ENCODE measurements at places on chromosomes 13 and 19.

DNA sequence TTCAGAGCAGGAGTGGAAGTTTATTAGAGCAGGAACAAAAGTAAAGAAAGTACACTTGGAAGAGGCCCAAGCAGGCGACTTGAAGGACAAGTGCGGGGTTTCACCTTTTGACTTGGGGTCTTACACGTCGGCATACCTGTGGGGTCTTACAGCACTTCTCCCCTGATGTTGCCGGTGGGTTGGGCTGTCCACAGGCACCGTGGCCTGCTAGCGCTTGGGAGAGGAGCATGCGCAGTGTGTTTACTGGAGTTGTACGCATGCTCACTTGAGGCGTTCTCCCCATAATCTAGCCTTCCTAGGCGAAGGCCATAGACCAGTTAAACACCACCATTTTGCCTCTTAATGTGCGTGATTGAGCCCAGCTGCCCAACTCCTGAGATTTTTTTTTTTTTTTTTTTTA lies 25.0 kb upstream of the PLEKHF1 start:
- no peak for DNase-seq

DNA sequence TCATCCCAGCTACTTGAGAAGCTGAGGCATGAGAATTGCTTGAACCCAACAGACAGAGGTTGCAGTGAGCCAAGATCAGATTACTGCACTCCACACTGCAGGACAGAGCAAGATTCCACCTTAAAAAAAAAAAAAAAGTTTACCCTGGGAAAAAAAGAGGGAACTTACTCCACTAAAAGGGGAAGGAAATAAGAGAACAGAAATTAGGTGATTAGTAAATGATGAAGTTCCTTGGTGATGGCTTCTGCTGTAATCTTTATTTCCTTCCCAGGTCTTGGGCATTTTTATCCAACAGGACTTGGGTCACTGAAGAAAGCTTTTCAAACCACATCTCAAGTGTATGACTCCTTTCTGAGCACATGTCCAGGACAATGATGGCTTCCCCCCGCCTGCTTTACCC lies 9.3 kb downstream of the ZNF780A start:
- no peak for DNase-seq

- DNase-seq: no peak
These were observed 606 bp downstream of the ERCC1 start for GRCh38 chr19:45423033-45423588.

GRCh38 chr19:17778251-17778967 lies 16.5 kb upstream of the B3GNT3 start:
- no peak for DNase-seq

DNA sequence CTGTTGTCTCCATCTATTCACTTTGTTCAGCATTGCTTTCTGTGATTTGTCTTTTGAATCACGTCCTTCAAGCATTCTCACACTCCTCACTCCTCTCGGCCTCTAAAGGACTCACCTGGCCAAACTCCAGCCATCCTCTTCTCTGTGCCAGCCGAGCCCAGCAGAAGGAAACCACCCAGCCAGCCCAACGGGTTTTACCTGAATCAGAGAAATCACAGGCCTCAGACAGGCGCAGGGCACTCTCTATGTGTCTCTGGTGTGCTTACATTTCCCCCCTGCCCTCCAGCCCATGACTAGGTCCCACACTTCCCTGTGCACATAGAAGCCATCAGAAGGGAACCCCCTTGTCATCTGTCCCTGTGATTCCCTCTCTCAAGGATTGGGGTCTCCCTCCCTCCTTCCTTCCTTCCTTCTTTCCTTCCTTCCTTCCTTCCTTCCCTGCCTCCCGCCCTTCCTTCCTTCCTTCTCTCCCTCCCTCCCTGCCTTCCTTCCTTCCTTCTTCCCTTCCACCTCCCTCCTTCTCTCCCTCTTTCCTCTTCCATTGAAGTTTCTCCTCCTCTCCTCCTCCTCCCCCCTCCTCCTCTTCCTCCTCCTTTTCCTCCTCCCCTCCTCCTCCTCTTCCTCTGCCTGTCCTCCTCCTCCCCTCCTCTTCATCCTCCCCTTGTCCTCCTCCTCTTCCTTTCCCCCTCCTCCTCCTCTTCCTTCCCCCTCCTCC lies 8.8 kb upstream of the ZNF541 start:
- no peak for DNase-seq

DNA sequence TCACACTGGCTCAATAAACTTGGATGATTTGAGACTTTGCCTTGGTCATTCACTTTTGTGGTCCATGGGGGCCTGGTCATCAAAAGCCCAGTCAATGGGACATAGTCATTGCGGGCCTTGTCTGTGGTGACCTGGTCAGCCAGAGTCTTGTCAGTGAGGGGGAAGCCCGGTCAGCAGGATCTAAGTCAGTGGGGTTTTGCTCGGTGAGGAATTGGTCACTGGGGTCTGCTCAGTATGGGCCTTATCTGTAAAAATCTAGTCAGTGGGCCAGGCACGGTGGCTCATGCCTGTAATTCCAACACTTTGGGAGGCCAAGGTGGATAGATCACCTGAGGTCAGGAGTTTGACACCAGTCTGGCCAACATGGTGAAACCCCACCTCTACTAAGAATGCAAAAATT lies 63.7 kb upstream of the TPM4 start:
- DNase-seq: no peak

GRCh38 chr13:40132249-40132648 lies 476.8 kb downstream of the COG6 start:
- DNase-seq: no peak

DNA sequence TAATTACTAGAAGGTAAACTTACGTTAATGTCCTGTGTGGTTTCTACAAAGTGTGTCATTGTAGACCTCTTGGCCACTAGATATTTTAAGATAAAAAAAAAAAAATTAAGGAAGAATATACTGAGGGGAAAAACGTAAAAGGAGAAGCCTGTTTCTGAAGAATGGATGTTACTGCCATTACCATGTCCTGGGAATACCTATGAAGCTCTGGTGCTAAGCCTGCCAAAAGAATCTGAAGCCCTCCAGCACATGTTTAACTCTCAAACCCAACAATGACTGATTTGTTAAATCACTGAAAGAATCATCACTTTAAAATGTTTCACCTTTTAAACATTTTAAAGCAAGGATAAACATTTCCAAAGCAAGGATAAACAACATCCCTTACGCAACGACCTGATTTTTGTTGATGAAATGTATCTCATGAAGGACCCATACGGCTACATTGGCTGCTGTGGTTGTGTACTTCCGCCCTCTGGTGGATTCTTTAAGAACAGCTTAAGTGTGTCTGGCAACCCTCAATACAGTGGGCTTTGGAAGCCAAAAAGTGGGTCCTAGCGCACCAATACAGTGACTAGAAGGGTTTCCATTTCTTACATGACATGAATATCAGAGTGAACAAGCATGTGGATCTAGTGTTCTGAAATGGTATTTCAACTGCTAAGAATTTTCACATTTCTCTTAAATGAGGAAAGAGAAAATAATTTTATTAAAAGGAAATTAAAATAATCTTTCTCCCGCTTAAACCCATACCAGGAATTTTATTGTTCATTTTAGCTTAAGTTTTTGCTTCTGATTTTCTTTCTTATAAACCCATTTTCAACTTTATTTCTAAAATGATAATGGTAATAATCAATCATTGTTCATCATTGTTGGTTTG lies 74.5 kb upstream of the RAP2A start:
- DNase-seq: peak; percentile 74

GRCh38 chr13:23632741-23633140 lies 62.5 kb downstream of the TNFRSF19 start:
- no peak for DNase-seq

- no peak for DNase-seq
These were observed 265.3 kb downstream of the NALCN start for GRCh38 chr13:101150998-101151397.

DNA sequence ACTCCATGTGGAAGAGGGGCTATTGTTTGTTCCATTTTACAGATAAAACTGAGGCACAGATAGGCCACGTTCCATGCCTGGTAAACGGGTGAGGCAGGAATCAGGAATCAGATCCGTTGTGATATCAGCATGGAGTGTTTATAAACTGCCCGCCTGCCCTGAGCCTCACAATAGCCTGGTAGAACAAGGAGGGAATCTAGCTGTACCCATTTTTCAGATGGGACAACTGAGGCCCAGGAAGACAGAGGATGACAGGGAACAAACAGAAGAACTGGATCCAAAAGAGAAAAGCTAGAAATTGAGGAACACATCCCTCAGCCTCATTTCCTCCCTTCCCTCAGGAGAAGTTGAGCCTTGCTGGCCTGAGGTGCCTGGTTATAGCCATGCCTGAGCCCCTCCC lies 32.5 kb downstream of the CERS4 start:
- no peak for DNase-seq

DNA sequence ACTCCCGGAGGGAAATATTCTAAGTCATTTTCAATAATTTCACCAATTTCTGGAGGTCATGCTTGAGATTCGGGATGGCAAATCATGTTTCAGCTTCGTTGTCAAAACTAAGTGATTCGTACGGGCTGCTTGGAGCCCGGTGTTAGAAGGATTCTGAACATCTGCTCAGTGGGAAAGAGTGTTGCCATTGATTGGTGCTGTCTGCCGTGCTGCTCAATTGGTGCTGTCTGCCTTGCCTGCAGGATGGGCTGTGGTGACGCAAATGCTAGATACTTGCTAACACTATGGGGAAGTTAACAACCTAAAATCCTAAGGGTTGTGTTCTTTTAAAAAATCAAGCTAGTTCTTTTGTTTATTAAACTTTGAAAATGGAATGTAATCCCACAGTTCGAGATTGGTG lies 17.3 kb upstream of the CACNG8 start:
- DNase-seq: no peak

DNA sequence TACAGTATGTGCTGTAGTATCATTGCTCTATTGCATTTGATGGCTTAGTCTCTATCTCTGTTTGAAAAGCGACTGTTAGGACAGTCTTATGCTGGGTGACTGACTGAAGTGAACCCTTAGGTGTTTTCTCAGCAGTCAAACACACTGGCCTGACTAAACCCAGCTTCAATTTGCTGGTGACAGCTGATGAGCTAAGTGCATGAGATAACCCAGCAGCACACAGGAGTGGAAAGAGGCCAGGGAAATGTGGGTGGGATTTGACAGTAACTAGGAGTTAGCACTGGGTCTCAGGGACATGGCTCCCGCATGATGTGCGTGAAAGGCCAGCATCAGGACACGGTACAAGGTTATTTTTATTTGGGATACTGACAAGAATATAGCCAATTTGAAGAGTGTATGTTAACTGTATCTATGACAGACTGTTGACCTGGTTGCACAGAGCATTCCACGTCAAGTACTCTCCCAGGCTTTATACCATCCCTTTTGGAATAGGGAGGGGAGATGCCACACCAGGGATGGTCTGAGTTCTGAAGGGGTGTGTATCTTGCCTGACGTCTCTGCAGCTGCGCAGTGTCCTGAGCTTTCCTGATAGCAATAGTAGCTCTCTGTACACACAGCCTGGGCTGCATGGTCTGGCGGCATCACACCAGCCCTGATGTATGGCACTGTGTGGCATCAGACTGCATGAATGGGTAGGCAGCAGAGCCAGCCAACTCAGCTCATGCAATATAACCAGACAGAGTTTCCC lies 144.8 kb downstream of the FLT1 start:
- DNase-seq: no peak

GRCh38 chr19:34481861-34482379 lies 362 bp downstream of the WTIP start:
- no peak for DNase-seq

GRCh38 chr13:84129966-84130365 lies 247.7 kb upstream of the SLITRK1 start:
- DNase-seq: peak; percentile 55

DNA sequence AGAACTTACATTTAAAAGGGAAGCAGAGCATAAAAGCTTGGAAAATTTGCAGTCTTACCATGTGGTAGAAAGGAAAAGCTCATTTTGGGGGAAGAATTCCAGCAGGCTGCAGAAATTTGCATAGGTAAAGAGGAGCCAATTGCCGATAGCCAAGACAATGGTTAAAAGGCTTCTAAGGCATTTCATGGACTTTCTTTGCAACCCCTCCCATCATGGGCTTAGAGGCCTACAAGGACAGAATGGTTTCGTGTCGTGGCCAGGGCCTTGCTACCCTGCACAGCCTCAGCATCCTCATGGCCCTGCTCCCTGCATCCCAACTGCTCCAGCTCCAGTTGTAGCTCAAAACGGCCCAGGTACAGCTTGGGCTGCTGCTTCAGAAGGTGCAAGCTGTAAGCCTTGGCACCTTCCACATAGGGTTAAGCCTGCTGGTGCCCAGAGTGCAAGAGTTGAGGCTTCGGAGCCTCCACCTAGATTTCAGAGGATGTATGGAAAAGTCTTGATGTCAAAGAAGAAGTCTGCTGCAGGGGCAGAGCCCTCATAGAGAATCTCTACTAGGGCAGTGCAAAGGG lies 420.3 kb downstream of the PCDH17 start:
- DNase-seq: no peak

DNA sequence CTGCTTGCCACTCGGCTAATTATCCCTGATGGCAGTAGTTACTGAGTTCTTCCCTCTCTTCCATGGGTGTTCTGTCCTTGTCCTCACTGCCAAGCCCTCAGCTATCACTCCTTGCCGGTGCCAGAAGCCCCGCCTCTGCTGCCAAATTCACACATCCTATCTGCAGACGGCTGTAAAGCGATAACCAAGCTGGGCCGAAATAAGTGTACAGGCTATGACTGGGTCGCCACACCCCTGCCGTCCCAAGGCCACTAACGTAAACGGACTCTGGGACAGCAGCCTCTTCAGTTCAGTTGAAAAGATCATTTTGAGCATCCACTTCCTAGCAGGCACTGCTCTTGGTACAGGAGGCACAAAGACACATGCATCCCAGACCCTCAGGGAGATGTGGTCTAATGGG lies 13.3 kb downstream of the SLC7A1 start:
- DNase-seq: no peak

DNA sequence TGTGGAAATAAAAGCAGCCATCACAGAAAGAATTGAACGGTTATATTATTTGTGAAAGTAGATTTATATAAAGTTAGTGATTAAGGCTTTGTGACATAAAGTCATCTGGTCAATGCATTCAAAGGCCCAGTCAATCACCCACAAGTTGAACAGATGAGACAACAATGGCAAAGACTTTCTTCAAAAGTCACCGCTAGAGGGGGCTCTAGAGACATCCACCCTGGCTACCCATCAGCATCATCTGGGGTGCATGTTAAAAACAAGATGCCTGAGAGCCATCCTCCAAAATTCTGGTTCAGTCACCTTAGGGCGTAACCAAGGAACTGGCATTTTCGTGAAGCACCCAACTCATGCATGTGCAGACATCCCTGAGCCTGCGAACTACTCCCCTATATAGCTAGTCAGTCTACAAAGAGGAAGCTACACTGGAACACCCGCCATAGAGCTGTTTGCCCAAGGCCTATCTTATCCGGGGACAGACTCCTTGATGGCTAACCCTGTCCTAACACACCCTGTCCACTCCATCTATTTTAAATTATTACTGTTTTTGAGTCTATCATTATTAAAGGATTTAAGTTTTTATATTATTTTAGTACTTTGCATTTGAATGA lies 970.5 kb downstream of the UQCRFS1 start:
- DNase-seq: no peak
